ENCODE measurements at places on chromosomes 4 and X.

GRCh38 chr4:148030193-148030873 lies 298.4 kb downstream of the ARHGAP10 start:
- DNase-seq = no peak

DNA sequence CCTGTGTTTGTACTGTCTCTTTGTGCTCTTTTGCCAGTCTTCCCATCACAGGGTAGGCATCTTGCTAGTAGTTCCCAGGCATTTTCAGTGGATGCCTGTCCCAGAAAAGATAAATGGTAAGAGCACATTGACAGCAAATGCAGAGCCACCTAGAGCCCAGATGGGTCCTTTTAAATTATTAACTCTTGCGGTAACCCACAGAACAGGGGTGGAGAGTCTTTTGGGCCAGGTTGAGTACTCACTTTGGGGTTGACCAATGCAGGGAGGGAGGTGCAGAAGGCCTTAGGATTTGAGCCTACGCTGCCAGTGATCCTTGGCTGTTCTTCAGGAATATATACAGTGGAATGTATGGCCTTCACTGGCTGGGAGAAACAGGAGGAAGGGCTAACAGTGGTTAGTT lies 173.8 kb downstream of the MSN start:
- no peak for DNase-seq

DNA sequence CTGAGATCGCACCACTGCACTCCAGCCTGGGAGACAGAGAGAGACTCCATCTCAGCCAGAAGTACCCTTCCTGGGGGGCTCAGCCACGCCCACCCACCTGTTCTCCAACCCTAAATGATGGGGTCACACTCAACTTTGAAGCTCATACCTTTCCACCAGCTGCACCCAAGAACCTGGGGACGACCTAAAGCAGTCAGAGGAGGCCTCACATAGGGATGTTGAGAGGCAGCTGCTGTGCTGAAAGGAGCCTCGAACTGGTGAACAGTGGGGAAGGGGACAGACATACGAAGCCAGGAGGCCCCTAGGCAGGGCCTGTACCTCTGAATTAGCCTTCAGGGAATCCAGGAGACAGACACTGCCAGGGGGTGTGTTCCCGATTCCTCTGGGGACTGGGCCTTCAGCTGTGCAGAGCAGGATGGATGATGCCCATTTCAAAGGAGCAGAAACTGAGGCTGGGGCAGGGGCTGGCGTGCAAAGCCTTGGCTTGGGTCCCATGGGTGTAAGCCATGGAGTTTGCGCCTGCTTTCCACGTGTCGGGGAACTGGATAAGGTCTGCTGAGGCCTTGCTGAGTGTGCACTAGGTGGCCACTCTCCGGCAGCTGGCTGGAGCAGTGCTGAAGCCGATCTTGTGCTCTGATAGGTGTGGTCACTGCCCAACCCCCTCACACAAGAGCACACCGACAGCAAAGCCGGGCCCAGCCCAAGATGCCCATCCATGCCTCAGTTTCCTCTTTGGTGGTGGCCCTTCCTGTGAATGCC lies 130.8 kb downstream of the CPZ start:
- peak; percentile 15 for DNase-seq

DNA sequence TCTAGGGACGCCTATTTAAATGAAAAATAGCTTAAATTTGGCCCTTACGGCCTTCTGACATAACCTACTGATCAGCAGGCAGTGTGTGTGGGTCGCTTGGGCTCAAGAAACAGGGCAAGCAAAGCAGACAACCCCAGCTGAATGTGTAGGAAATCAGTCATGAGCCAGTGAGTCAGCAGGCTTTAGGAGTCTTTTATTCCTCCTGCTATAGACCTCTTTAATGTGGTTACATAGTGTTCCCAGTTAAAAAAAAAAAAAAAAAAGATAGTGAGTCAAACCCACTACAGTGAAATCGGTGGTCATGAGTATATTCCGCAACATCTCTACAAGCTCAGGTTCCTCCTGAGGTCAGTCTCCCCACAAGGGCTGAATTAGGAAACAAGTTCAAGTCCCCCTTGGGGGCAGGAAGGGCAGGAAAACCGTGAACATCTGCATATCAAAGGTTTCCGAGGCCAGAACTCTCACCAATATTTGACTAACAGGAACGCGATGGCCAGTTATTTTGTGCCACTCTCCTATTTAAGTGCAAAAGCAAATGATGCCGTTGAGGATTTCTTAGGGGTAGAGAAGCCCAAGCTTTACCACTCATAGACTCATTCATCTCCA lies 32.7 kb downstream of the ACSL1 start:
- peak; percentile 29 for DNase-seq

GRCh38 chr4:168598191-168598590 lies 101.3 kb downstream of the PALLD start:
- DNase-seq = no peak

- DNase-seq = peak; percentile 28
Measured at GRCh38 chr4:7383266-7383665, 51.5 kb downstream of the PSAPL1 start.

GRCh38 chrX:40143001-40143400 lies 45.2 kb upstream of the BCOR start:
- no peak for DNase-seq

DNA sequence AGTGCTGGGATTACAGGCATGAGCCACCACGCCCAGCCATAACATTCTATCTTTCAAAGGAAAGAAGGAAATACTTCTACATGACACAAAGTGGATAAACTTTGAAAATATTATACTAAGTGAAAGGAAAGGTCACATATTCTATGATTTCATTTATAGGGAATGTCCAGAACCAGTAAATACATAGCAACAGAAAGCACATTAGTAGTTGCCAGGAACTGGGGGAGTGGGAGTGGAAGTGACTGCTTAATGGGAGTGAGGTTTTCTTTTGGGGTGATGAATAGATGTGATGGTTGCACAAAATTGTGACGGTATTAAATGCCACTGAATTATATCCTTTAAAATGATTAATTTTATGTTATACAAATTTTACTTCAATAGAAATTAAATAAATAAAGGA lies 95.7 kb upstream of the IL15 start:
- DNase-seq = no peak
